ENCODE measurements at places on chromosomes 16 and 17.
A peak's percentile ranks its signal among the peaks of the same experiment; 100 is the strongest.

DNA sequence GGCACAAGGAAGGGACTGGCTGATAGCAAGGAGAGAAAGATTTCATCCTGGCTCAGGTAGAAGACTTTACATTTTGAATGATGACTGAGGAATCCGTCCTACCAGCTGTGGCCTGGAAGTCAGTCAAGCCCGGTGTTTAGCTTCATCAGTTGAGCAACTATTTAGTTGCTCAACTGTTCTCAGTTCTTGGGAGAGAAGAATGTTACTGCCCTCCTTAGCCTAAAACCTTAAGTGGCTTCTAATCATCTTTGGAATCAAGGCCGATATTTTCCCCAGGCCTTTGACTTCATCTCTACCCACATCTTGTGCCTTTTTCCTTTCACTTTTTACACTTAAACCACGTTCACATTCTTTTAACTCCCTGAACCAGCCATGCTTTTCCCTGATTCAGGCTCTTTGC lies 17.3 kb upstream of the RBL2 start:
- DNase-seq = no peak

GRCh38 chr16:57041182-57042156 lies 50.9 kb upstream of the CPNE2 start:
- DNase-seq = peak; percentile 85

- no peak for DNase-seq
Measured at GRCh38 chr16:56743840-56744239, 13.9 kb downstream of the NUP93 start.

GRCh38 chr16:84883301-84883700 lies 63.5 kb downstream of the CRISPLD2 start:
- DNase-seq = no peak

- no peak for DNase-seq
Measured at GRCh38 chr16:52624891-52625290, 77.9 kb upstream of the TOX3 start.

DNA sequence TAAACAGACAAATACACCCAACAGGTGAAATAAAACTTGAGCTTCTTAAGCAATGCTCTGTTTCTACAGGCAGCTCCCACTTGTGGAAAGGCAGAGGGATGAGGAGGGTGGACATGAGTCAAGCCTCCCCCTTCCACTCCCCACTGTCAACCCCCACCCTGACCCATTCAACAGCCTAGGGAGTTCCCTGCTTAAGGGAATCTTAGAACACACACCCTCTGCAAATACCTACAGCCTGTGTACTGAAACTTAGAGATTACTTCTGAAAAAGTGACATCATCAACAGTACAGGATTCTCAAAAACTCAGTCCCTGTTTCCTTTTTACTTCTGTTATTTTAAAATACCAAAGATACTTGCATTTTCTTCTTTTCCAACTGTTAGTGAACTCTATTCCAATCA lies 345.4 kb downstream of the SOX9 start:
- DNase-seq = no peak

DNA sequence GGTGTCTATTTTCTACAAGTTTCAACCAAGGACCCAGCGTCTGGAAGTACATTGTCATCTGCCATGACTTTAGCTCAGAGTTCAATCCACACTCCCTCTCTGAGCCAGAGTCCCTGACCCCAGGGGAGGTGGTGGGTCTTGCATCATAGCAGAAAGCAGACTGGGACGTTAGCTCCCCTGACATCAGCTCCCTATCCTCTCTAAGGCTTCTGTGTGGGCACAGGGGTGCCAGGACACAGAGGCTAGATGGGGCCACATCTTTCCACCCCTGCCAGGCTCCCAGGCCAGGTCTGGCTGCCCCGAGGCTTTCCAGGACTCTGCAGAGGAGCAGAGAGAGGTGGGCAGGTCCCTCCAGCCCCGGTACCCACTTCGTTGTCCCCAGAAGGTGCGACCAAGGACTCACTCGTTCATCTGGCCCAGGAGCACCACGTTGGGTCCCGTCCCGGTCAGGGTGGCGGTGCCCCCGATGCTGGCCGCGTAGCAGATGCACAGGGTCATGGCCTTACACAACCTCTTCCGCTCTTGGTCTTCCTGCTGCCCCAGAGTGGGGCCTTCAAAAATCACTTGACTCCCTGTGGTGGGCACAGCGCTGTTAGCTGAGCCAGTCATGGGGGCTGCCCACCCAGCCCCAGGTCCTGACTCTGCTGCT lies 10.5 kb downstream of the SLC13A5 start:
- DNase-seq = no peak

DNA sequence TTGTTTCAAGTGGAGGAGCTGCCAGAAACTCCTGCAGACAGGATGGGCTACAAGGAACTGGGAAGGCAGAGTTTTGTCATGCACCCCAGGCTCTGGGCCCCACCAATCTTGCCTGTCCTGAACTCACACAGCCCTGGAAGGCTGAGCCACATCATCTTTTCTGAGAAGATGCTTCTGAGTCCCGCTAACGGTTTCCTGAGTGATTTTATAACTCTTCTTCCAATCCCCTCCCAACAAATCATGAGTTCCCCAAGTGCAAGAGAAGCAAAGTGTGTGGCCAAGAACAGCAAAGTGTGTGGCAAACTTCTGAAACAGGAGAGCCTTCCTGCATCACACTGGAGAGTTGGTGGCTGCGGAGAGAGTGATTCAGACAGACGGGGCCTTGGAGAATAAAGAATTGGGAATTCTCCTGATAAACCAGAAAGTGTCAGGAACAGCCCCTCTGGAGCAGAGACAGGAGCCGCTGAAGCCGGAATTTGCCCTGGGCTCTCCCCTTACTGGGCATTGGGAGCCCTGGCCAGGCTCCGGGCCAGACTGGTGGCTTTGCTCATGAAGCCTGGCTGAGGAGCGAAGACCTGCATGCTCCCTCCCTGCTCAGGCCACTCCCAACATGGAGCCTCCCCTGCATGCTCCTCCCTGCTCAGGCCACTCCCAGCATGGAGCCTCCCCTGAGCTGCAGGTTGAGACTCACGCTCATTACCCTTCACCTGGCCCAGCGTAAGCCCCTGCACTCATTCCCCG lies 47.2 kb downstream of the PITPNM3 start:
- DNase-seq = no peak

GRCh38 chr17:53219821-53220220 lies 602.9 kb upstream of the KIF2B start:
- DNase-seq = no peak

- no peak for DNase-seq
Measured at GRCh38 chr16:89004209-89004831, 27.3 kb upstream of the CBFA2T3 start.

DNA sequence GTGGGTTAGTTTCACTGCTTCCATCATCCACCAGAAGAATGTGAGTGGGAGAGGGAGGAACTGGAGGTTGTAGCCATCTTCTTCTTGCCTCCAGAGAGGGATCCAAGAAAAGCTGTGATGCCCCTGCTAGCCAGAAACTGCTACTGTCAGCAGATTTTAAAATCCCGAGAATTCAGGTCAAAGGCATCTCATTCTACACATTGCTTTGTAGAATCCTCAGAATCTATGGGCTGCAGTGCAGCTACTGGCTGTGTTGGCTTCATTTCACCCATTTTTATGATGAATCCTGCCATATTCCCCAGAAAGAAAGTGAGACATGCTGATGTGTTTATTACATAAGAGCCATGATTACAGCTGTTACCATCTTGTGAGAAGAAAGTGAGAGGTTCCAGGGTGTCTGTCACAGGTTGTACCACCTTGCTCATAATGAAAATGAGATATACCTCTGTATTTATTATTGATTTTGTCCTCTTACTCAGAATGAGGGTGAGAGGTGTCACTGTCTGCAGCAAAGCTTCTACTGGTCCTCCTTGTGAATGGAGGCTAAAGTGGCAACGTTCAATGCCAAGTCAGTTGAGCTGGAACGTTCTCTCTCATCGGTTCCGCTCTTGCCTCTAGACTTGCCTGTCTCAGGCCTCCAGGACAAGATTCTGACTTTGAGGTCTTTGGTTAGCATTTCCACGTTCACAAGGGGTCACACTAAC lies 50.1 kb upstream of the MYH10 start:
- DNase-seq = no peak

- no peak for DNase-seq
Measured at GRCh38 chr16:3363793-3364192, 8.1 kb downstream of the OR2C1 start.

- DNase-seq = no peak
Measured at GRCh38 chr17:53628011-53628410, 194.7 kb upstream of the KIF2B start.

DNA sequence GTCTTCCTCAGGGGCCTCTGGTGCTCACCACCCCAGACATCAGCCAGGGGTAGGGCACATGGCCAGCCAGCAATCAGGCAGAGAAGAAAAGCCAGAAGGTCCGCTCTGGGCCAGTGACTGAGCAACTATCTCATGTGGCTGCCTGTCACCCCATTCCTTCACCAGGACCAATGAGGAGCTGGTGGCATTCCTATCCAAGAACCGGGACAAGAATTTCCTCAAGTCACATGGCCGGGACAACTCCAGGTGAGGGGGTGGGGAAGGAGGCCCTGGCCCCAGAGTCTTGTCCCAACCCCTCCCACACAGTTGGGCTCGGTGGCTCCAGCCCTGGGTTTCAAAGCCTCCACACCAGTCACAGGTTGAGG lies 9.4 kb downstream of the XYLT2 start:
- DNase-seq = peak; percentile 27

GRCh38 chr17:27954548-27955495 lies 61.7 kb upstream of the LYRM9 start:
- DNase-seq = no peak

DNA sequence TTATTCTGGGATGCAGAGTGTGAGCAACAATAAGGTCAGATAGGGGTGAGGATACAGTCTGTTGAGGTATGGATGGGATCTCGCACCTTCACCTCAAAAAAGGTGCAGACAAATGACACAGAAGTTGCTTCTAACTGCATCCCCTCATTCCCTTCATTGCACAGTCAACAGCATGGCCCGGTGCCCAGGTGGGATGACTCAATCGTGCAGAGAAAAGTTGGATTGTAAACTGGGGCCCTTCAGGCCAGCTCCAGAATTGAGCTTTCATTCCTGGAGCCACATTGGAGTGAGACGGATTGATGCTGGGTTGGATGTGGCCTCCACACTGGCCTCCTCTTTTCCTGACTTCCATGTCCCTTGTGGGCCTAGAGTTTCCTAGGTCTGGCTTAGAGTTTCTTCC lies 977.4 kb downstream of the KCNJ18 start:
- DNase-seq = no peak

GRCh38 chr17:50627782-50628601 lies 6.7 kb upstream of the ABCC3 start:
- DNase-seq = no peak

DNA sequence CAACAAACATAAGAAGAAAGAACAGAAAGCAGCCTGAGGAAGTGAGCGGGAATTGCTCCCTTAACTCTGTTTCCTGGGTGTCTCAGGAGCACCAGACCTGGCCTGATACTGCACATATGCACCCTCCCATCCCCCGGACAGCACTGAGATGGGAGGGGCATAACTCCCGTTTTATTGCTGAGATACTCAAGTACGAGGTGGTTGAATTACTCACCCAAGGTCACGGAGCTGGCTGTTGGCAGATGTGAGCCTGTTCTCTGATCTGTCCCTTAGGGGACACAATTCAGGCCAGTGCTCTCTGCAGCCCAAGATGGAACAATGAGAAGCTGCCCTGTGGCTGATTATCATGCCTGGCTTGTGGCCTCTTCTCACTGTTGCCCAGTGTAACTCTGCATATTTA lies 9.1 kb upstream of the MED9 start:
- no peak for DNase-seq

GRCh38 chr17:18157354-18157985 lies 26.2 kb upstream of the ALKBH5 start:
- DNase-seq = no peak

DNA sequence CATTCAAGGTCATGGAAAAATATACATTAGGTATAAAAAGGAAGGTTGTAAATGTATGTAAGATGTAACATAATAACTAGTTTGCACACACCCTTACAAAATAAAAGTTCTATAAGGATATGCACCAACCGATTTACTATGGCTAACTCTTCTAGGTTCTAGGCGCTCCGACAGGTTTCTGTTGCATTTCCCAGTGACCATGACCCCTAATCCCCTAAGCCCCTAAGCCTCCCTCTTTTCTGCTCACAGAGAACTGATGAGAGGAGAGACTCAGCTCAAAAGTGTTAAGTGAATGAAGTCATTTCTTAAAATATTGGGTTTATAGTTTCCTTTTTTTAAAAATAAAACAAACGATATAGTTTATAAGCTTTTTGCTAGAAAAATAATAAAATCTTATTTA lies 30.0 kb upstream of the HEATR6 start:
- DNase-seq = no peak

DNA sequence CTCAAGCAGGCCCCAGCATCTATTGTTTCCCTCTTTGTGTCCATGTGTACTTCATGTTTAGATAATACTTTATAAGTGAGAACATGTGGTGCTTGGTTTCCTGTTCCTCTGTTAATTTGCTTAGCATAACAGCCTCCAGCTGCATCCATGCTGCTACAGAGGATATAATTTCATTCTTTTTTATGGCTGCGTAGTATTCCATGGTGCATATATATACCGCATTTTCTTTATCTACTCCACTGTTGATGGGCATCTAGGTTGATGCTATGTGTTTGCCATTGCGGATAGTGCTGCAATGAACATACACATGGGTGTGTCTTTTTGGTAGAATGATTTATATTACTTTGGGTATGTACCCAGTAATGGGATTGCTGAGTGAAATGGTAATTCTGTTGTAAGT lies 31.4 kb upstream of the SCNN1B start:
- no peak for DNase-seq

- DNase-seq = peak; percentile 23
Measured at GRCh38 chr17:49987681-49988441, 7.2 kb downstream of the DLX3 start.

DNA sequence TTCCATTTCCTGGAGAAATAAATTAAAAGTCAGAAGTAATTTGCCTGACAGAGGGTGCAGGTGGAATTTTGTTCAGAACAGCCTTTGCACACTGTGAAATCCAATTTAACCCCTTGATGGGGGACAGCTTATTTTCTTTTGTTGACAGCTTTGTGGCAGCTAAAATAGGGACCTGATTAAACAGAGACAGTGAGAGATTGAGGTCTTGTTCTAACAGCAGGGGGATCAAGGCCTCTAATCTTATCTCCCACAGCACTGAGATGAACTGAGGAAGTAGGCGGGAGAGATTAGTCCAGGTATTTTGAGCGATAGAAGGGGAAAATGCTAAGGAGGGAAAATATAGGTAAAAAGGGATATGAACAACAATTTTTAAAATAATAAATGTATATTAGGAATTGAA lies 1491.4 kb upstream of the GOT2 start:
- no peak for DNase-seq

All from activated T-cell treated with anti-CD3 and anti-CD28 coated beads, Interleukin-2, amount 50 U/mL, for 24 hours (primary cell).